Anterior cingulate cortex (tissue), 58 donors: ENCODE measurements at places on chromosomes 1 and 21.
A peak's percentile ranks its signal among the peaks of the same experiment; 100 is the strongest.

DNA sequence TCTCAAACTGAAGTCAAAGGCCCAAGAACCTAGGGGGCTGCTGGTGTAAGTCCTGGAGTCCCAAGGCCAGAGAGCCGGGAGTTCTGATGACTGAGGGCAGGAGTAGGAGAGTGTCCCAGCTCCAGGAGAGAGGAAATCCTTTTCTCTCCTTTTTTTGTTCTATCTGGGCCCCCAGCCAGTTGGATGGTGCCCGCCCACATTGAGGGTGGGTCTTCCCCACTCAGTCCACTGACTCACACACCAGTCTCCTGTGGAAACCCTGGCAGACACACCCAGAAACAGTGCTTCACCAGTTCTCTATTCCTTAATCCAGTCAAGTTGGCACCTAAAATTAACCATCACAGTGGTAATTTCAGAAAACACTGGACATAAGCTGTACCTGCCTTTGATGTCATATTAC is 12.7 kb upstream of the WDR26 start:
- no peak for DNase-seq

DNA sequence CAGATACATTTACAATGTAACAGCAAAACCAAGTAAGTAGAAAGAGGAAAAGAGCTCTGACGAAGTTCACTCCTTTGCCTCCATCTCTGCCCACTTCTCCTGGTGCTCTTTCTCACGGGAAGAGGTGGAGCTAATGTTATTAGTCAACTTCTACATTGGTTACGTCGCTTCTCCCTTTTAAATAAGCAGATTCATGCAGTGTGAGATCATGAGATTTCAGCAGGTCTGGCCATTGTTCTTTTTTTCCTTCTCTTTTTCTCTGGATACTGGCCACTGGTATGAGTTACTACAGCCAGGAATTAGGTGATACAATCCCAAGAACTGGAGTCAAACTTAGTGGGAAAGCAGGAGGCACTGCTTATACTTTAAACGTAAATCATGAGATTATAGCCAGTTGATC is 207.1 kb downstream of the AKT3 start:
- no peak for DNase-seq

DNA sequence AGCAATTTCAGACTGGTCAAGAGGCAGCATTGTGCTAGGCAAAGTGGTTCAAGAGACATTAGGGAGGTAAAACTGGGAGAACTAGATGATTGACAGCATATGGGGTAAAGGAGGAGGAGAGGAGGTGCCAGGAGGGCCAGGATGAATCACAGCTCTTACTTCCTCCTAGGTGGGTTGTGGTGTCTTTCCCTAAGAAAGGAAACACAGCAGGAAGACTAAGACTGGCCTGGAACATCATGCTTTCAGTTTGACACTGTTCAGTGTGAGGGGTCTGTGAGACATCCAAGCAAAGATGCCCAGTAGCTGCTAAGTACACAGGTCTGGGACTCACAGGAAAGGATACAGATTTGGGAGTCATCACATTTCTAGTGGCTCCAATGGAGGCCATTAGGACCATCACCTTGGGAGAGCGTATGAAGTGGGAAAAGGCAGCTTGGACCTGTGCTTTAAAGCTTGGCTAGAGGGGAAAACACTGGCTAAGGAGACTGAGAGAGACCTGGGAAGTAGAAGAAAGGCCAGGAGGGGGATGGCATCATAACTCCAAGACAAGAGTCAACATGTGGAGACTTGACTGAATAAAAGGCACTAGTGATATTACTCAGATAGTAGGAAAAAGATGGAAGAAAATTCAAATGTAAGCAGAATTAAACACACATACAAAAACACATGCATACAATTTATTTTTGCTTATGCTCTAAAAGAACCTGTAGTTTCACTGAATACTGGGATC is 17.3 kb downstream of the CD58 start:
- no peak for DNase-seq

DNA sequence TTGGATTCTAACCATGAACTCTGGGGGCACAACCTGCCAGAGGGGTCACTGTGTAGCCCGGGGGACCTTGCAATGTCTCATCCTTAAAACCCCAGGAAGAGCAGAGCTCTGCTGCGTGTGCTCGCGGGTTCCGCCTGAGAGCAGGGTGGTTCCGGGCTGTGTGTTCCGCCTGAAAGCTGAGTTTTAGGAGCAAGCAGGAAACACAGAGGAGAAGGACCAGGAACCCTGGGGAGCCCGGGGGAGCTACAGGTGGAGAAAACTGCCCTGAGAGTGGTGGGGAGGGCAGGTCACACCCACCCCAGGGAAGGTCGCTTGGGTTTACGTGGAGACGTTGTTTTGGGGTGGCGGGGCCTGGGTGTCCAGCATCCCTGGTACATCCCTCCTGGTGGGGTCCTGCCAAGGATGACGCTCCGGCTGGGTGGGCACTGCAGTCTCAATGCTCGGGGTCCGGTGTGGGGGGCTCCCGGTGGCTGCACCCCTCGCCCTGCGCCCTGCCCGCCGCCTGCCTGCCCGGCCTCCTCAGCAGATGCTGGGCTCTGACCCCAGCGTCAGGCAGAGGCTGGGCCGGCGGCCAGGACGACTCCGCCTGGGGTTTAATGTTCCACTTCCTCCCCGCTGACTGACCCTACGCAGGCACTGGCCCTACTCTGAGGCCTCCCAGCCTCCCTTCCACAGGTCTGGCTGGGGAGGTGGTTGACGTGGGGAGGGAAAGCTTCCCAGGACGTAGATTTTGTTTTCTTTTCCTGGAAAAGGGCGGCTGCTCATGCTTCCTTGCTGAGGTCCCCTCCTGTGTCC is 17.3 kb upstream of the C1orf159 start:
- DNase-seq = no peak

DNA sequence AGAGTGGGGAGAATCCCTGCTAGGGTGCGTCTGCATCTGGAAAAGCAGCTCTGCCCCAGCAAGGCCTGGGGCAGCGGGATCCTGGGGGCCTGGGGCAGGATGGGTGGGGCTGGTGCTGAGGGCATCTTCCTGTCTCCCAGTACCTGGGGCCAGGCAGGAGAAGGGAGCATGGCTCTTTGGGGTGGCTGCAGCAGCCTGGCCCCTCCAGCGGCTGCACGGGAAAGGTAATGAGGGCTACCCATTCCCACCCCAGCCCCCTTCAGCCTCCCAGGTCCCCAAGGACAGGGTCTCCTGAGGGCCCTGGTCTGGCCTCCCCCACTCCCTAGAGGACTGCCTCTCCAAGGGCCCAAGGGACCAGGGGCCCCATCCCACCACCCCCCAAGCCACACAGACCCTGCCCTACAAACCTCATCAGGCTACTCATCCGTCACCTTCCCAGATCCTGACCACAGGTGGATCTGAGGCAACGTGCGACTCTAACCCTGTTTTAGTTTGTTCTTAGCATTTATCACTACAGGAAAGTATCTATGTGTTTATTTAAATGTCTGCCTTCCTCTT is 910 bp upstream of the ANKRD65 start:
- DNase-seq = no peak

DNA sequence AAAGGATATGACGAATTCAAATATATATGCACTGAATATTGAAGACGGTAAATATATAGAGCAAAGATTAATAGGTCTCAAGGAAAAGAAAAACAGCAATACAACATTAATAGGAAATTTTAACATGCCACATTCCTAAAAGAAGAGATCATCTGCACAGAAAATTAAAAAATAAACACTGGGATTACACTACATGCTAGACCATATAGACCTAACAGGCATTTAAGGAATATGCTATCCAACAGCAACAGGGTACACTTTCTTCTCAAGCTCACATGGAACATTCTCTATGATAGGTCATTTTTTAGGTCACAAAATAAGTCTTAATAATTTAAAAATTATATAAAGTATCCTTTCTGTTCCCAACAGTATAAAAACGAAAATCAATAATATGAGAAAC is 1038.3 kb downstream of the KCNT2 start:
- no peak for DNase-seq

DNA sequence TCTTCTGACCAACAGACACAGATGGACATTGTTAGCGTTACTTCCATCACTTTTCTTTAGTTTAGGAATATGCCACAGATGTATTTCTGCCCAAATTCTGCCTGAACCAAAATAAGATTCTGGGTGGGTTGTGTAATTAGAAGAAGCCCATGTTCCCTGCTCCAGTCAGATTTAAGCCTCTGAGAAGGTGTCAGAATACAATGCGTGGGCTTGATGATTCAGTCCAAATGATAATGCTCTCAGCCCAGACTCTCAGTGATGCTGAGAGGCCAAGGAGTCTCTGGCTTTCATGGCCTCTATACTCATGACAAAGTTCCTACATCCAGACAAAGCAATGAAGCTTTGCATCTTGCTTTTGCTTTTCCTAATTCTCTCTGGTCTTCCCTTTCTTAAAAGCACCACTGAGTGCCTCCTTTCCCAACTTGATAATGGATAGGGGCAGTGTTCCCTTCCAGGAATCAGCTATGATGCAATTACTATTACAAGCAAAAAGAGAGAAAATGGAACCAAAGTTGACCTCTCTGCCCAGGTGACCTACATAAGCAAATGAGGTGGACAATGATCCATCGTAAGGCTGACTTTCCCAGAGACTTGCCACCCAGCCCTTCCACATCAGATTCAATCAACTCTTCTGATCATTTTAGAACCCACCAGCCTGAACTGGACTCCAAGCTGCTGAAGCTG is 8.8 kb downstream of the SEC16B start:
- DNase-seq = no peak

GRCh38 chr1:228794173-228794572 is 58.9 kb downstream of the RHOU start:
- DNase-seq = no peak

GRCh38 chr1:93906480-93906879 is 2.8 kb downstream of the GCLM start:
- DNase-seq = no peak

GRCh38 chr1:162561616-162562469 is at the start of gene UAP1:
UAP1 (plus strand) TSS chr1:162561722; CDS start chr1:162566069, 4,347 bp downstream.
- DNase-seq = peak; percentile 41

GRCh38 chr1:107232426-107232825 is 91.6 kb downstream of the NTNG1 start:
- DNase-seq = no peak

GRCh38 chr1:43531906-43532584 is 1.4 kb downstream of the PTPRF start:
- no peak for DNase-seq
